ENCODE measurements at places on chromosomes 7 and 10.

GRCh38 chr7:50697748-50698147 lies 84.9 kb downstream of the GRB10 start:
- no peak for DNase-seq

DNA sequence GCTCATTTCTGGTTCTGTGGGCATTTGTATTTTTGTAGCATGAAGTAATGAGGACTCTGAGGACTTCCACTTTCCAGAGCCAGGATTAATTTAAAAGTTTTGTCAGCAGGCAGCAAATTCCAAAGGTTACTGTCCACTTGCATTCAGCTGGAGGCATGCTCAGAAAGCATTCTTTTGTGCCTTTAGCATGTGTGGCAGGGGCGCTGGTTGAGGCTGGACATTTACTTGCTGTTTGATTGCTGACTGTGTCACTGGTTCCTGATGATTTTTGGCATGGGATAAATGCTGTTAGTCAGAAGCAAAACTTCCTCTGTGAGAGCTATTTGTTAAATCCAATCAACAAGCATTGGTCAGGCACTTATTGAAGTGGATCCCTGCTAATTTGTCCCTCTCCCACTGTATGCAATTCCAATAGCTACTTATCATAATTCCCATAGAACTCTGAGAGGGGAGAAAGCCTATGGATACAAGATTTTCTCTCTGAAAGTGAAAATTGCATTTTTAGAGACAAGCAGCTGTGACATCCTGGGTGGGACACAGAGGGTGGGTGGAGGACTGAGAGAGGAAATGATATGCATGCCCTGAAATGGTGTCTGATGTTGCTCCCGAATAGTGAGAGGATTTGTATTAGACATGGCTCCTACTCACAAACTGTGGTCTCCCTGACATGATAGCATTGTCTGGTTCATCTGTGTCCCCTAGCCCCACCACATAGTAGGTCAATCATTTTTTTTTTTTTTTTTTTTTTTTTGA lies 161.2 kb upstream of the WDR11 start:
- DNase-seq = no peak

DNA sequence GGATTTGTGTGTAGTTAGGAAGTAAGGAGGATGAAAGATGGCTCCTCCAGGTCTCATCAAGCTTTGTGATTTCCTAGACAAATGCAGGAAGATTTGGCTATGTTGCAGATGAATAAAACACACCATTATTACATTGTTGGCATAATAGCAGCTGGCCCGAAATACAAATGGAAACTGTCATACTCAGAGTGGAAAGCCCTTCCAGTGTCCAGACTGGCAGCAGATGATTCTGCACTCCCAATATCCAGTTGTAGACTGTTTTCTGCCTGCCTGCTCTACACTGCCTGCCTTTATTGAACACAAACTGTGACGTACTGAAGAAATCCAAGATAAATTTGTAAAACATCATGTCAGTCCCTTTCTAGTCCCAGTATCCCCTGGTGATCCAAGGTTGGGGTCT lies 99.7 kb upstream of the FZD1 start:
- DNase-seq = no peak

GRCh38 chr10:128160297-128160711 lies 34.1 kb upstream of the MKI67 start:
- DNase-seq = no peak

- DNase-seq = no peak
Observed at GRCh38 chr7:156673454-156673853, 32.9 kb downstream of the RNF32 start.

- no peak for DNase-seq
Observed at GRCh38 chr7:56537477-56537876, 421.3 kb upstream of the NUPR2 start.

GRCh38 chr7:140609646-140610045 lies 31.0 kb downstream of the DENND2A start:
- no peak for DNase-seq

GRCh38 chr7:151144387-151144786 lies 23.1 kb downstream of the GBX1 start:
- DNase-seq = no peak

DNA sequence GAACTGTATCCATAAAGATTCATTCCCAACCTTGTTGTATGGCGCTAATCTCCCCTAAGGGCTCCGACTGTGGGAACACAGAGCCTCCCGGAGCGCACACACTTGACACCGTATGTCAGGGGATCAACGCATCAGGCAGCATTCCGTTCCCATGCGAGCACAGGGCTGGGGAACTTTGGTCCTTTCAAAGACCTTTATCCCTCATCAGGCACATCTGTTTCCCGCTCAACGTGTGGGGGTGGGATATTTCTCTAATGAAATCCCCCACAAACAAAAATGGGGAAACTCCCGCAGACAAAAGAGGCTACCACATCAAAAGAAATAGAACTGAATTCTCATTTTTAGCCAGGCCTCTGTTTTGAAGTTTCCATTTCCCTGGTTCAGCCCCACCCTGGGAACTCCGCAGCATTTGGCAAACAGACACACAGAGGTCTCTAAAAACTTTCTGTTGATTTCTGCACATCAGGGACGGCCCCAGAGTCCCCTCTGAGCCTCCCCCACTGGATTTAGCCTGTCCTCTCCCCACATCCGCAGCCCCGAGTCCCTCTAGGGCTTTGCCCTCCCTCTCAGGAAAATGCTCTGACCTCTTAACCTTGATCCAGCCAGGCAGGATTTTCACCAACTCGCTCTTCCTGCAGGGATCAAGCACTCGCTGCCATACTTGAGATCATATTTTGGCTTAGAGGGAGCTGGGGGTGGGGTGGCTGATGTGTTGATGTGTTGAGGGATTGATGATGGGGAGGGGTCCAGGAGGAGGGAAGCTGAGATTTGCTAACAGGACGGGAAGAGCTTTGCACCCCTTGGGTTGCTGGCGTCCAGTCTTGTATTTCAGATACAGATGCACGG lies 6.6 kb downstream of the CPA5 start:
- no peak for DNase-seq

- no peak for DNase-seq
Observed at GRCh38 chr7:121343302-121343701, 14.5 kb downstream of the WNT16 start.

DNA sequence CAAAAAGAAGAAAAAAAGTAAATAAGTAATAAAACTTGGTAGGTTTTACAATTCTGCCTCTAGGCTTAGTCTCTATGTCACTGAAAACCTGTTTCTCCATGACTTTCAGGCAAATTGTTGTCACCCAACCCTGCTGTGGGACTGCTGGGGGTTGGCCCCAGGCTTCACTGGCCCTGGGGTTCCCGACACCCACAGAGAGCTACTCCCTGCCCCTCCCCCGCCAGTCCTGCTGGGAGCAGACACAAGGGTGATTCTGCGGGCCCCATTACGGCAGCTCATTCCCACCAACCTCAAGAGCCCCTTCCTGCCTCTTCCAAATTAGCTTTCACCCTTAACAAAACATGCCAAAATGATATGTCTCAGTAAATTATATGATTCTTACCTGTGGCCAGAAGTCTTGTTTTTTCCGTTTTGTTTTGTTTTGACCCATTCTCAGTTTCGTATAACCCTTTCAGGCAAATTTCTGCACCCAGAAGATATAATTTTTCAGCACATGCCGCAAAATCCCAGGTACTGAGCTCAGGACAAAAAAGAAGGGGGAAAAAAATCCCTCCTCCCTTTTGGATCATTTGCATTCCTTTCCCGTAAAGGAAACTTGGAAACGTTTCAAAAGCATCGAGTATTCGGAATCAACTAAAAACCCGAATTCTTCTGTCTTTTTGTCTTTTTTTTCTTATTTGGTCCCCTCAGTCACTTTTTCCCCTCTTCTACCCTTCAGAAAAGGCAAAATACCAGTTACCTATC lies 27.8 kb downstream of the CHST15 start:
- no peak for DNase-seq

Measured in non-pigmented ciliary epithelial cell (primary cell).